ENCODE measurements at places on chromosomes 12 and 14.

- no peak for DNase-seq
Measured at GRCh38 chr12:97575403-97576193, 113.0 kb downstream of the RMST start.

GRCh38 chr14:20624495-20625070, 16.9 kb downstream of the OR6S1 start:
- peak; percentile 71 for DNase-seq

GRCh38 chr14:74169906-74170305, 69.3 kb upstream of the VSX2 start:
- DNase-seq: no peak

GRCh38 chr14:75226755-75227544, 50.5 kb upstream of the TMED10 start:
- no peak for DNase-seq

DNA sequence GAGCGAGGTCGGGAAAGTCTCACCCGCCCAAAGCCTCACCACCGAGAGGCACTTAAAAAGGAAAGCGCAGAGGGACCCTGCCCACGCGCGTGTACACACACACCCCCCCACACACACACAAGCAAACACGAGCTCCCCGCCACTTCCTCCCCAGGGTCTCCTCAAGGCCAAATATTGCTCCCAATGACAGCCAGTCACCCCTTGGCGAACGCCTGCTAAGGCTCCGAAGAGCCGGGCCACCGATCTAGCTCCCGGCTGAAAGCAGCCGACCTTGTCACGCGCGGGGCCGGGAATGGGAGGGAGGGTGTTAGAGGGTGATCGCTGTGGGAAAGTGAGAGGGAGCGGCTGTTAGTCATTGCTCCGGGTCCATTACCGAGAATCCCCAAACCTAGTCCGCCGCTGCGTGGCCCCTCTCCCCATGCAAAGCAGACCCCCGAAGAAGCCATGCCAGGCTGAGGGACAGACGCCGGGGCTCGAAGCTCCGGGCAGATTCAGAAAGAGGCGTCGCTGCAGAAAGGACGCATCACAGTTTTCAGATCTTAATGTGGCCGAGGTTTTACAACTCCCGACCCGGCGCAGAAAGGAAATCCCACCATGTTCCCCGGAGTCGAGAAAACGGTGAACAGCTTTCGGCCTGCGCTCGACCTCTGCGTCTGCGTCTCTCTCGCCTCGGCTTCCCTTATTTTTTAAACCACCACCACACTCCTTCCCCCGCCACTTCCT, 2.6 kb downstream of the BMP4 start:
- DNase-seq: peak; percentile 26

DNA sequence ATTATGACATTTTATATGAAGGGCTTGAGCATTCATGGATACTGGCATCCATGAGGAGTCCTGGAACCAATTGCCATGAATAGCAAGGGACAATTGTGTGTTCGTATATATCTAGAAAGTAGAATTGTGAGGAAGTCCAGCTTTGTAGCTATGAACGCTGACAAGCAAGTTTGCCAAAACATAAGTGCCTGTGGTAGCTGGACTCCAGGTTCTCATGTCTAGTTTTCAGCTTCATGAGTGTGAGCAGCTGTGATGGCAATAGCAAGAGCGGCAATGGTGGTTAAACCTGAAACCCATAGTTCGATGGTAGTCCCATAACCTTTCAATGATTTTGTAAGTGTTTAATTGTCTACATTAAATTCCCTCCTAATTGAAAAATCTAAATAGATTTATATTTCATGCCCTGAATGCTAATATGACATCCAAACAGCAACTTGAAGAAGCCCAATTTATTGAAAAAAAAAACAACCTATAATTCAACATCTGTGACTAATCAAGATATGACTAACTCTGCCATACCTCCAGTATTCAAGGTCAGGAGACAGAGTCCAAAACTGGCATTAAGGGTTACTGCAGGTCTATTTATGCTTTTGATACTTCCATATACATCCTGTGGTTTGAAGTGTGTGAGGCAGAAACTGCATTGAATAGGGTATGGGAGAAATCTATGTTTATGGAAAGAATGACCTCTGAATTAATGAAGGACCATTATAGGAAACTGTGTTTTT, 50.3 kb upstream of the PCED1B start:
- no peak for DNase-seq

DNA sequence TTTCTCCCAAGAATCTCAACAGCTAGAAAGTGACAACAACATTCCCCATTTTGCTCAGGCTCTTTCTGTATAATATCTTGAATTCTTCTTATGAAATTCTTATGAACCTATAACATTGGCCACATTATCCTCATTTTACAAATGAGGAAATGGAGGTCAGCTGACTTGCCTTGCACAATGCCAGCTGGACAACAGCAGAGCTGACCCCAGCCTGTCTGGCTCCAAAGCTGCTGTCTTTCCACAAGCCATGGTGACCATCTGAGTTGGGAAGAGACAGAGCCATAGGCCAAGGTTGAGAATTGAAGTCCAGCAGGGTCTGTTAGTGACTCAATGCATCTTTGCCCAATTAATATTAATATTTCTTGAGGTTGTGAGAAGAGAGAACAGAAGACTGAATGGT, 87.3 kb downstream of the KSR2 start:
- no peak for DNase-seq

- DNase-seq: no peak
Measured at GRCh38 chr12:66669541-66669940, 9.3 kb downstream of the GRIP1 start.

GRCh38 chr12:72468505-72468904, 196.3 kb downstream of the TRHDE start:
- no peak for DNase-seq
